Stromal cell of bone marrow (primary cell): ENCODE measurements at places on chromosomes 5 and 9.

GRCh38 chr9:18405240-18405639 is 68.7 kb upstream of the ADAMTSL1 start:
- DNase-seq = no peak

DNA sequence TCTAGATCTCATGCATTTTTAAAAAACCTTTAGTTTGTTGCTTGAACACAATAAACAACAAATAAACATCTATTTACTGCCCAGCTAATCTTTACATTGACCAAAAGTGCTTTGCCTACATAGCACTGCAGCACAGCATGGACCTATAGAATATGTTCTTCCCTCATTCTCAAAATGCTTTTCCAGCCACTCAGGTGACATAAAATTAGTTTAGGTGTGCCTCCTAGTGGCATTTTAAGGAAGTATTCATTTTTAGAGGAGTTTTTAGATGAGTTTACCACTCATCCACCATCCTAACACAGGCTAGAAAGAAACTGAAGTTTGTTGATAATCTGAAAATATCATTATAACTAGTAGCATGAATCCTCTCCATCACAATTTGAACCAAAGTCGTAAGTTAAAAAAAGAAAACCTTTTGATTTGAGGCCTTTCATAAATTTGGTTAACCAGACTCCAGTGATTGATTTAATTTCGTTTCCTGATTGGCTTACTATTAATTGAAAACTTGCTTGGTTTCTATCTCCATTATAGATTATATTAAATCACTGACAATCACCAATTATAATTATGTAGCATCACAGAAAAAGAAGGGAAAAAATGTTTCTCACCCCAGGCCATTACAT is 12.6 kb downstream of the PLGRKT start:
- no peak for DNase-seq

- DNase-seq = no peak
These were observed 56.7 kb upstream of the RETREG1 start for GRCh38 chr5:16673241-16674201.

DNA sequence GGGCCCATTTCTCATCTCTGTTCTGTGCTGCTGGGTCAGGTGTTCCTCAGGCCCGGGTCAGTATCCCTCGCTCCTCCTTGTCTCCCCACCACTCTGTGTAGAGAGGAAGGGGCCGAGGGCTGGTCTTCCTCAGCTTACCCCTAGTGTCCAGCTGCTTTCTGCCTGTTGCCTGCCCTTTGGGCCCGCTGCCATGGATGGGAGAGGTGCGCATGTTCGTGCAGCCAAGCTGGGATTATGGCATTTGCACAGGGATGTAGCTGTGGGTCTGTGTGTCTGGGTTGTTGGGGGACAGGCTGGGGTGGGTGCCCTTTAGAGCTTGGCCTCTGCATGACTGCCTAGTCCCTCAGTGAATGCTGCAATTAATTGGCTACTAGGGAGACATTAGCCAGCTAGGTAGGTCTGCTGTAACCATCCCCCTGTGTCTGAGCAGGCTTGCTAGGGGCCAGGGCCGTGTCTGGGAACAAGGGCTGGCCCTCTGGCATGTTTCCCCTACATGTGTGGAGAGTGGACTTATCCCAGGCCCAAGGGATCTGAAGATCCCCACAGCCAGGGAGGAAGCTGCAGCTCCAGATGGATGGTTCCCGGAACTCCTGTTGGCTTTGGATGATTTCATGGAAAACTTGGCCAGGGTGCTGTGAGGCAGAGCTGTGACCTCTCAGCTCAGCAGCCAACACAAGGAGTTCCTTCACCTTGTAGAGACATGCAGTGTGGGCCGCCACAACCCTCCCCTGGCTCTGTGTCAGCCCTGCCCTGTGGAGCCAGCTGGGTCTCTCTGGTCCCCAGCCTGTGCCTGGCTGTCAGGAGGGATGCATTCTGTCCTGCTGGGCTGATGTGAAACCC is 161.9 kb downstream of the MACROH2A1 start:
- DNase-seq = no peak

GRCh38 chr5:139655727-139656271 is 7.7 kb downstream of the CXXC5 start:
- DNase-seq = no peak

- DNase-seq = no peak
These were observed 124.6 kb upstream of the TAF11L2 start for GRCh38 chr5:17373406-17373805.

DNA sequence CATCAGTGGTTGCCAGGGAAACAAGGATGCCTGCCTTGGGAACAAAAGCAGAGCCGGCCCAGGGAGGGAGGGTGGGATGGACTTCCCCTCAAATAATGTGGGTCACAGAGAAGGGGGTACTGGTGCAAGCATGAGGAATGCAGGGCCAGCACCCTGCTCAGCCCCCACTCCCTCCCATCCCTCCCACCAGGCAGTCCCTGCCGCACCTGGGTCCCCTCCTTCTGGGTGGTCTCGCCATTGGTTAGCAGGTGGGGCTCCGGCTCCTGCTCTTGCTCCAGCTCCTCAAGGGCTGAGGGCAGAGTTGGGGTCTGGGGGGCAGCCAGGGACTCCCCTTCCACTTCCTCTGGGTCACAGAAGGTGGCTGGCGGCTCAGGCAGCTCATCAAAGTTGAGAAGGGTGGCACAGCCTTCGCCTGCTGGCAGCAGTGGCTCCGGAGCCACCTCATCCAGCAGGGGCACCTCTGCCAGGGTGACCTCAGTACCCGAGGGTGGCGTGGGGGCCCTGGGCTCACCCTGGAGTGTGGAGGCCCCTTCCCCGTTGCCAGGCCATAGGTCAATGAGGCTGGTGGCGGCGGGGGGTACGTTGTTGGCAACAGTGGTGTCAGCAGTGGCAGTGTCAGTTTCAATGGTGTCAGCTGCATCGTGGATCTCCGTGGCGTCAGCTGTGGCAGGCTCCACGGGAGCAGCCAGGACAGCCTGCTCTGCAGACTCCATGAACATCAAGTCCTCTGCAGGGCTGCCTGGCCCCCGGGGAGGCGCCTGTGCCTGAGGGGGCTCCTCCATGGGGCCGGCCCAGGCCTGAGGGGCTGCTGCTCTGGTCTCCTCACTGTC is 11.5 kb downstream of the PRR7 start:
- DNase-seq = no peak

- DNase-seq = no peak
These were observed 194.0 kb upstream of the KLF4 start for GRCh38 chr9:107683566-107683965.

GRCh38 chr5:166088389-166089039 is 2202.9 kb upstream of the WWC1 start:
- DNase-seq = no peak

GRCh38 chr5:78992146-78992545 is 7.0 kb upstream of the ARSB start:
- DNase-seq = no peak

DNA sequence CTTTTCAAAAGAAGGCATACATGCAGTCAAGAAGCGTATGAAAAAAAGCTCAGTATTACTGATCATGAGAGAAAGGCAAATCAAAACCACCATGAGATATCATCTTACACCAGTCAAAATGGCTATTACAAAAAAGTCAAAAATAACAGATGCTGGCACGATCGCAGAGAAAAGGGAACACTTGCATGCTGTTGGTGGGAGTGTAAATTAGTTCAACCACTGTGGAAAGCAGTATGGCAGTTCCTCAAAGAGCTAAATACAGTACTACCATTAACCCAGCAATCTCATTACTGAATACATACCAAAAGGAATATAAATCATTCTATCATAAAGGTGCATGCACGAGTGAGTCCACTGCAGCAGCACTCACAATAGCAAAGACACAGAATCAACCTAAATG is 24.5 kb downstream of the RETREG1 start:
- no peak for DNase-seq

- no peak for DNase-seq
These were observed 1.8 kb upstream of the PRLR start for GRCh38 chr5:35232124-35232523.

- DNase-seq = peak; percentile 53
These were observed 27.3 kb upstream of the MUSK start for GRCh38 chr9:110641293-110641692.

DNA sequence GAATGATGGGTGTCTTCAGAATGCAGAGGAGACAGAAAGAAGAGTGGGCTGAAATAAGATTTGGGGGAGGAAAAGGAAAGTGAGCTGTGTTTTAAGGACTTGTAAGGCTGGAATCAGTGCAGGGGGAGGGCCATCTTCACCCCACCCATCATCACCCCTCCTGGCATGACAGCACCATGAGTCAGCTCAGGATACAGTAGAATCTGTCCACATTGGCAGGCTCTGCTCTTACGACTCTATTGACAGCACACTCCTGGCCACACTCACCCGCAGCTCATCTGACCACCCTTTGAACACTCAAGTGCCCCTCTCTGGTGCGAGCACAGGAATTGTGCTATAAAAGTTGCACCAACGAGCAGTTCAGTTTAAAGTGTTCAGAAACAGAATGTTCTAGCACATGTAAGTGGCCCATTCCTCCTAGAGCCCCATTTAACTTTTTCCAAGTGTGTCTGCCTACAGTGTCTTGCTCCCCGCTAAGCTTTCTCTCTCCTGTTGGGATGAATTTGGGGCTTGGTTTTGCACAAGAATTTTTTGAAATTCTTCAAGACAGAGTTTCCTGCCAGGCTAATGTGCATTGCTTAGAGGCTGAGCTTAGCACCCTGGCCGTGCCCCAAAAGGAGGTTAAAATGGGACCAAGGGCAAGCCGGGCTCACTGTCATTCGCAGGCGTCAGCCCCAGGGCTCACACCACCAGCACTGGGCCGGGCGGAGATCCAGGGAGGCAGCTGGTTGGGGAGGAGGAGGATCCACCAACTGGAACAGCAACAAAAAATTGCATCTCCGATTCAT is 12.0 kb downstream of the ADRA1B start:
- peak; percentile 75 for DNase-seq

- no peak for DNase-seq
These were observed 44.7 kb downstream of the GRIN3A start for GRCh38 chr9:101693546-101694336.

- no peak for DNase-seq
These were observed 16.7 kb downstream of the CDKN2AIPNL start for GRCh38 chr5:134394932-134395331.
